Caco-2 (cell line): ENCODE measurements at places on chromosomes 1 and 21. TPM values are rescaled to one million over a fixed set of nuclear protein-coding genes. Genes with fewer than 3 reads are reported as not detected.

DNA sequence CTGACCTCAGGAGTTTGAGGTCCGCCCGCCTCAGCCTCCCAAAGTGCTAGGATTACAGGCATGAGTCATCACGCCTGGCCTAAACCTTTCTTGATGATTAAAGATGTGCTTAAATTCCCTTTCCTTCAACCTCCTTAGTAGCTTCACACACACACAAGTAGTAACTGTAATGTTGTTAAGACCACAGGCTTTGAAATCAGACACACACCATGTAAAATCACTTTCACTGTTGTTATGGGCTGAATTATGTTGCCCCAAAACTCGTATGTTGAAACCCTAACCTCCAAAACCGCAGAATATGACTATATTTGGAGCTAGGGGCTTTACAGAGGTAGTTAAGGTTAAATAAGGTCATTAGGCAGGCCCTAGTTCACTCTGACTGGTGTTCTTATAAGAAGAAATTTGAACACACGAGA lies 180.2 kb downstream of the NR5A2 start:
- H3K27ac ChIP-seq: no peak overlapping the region
- no peaks in the 10 kb centered on the region for H3K36me3 ChIP-seq
- DNase-seq: no peak
- no peaks in the 10 kb centered on the region for H3K27me3 ChIP-seq
- H3K4me1 ChIP-seq: no peaks in the 10 kb centered on the region

DNA sequence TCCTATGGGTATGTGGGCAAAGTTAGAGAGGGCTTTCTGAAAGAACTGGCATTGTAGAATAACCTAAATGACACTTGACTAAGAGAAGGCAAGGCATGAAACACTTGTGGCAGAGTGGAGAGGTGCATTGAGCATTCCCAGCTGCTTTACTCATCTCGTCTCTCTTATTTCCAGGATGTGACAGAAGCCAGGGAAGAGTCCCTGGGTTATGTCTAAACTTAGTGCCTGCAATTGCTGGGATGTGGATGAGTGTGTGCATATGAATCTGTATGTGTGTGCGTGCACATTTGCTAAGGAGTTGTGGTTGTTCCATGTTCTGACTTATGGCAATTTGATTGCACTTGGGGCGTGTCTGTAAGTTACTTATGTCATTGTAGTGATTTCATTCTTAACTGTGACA lies 1326.5 kb upstream of the B3GALT2 start:
- no peaks in the 10 kb centered on the region for H3K27me3 ChIP-seq
- no peaks in the 10 kb centered on the region for H3K36me3 ChIP-seq
- H3K4me1 ChIP-seq: no peaks in the 10 kb centered on the region
- no peak overlapping the region for H3K4me3 ChIP-seq

The KRTAP12-2 gene
- total RNA-seq: not detected in 2 replicates

- H3K36me3 ChIP-seq: no peaks in the 10 kb centered on the region
- no peaks in the 10 kb centered on the region for H3K27me3 ChIP-seq
- no peak overlapping the region for H3K27ac ChIP-seq
- H3K4me1 ChIP-seq: no peaks in the 10 kb centered on the region
- DNase-seq: no peak
- no peak overlapping the region for H3K4me3 ChIP-seq
Observed at GRCh38 chr1:29924017-29924431, 687.7 kb downstream of the PTPRU start.

The RHEX gene
- not detected in 2 replicates for total RNA-seq

GRCh38 chr1:17745479-17745955 lies 9.6 kb upstream of the ACTL8 start:
- H3K4me3 ChIP-seq: no peak overlapping the region
- H3K27ac ChIP-seq: no peak overlapping the region
- no peak for DNase-seq
- H3K27me3 ChIP-seq: no peaks in the 10 kb centered on the region

DNA sequence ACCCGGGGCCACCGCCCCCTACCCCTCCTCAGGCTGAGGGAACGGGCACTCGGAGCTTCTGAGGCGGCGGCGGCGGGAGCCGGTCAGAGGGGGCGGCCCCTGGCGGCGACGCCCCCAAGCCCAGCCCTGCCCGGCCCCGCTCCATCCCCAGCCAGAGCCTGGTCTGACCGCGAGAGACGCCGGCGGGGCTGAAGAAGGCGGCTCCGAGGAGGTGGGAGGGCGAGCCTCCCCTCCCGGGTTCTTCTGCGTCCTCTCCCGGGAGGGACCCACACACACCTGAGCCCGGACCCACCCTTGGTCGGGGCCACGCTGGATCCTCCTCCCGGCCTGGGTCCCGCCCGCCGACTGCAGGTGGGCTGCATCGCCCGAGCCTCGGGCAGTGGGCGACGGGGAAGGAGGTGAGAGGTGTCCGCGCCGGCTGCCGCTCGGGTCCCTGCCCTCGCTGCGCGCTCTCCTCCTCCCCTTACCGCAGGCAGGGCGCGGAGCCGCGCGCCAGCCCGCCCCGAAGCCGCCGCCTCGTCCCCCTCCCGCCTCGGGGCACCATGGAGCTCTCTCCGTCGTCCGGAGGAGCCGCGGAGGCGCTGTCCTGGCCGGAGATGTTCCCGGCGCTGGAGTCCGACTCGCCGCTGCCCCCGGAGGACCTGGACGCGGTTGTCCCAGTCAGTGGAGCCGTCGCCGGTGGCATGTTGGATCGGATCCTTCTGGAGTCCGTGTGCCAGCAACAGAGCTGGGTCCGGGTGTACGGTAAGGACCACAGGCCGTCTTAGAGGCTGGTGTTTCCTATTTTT lies at the start of gene RASAL2:
Gene RASAL2 (plus strand): TSS at position 154 of the 788 bp plus-strand sequence. CDS start 389 bp downstream, at position 543.
- peak; percentile 72 for DNase-seq
- no peaks in the 10 kb centered on the region for H3K27me3 ChIP-seq
- peak within 1 kb of the TSS; percentile 99 for H3K4me3 ChIP-seq
- no peaks in the 10 kb centered on the region for H3K36me3 ChIP-seq

GRCh38 chr1:107010582-107010981 lies 45.9 kb upstream of the PRMT6 start:
- H3K4me3 ChIP-seq: no peak overlapping the region
- no peak for DNase-seq
- H3K36me3 ChIP-seq: no peaks in the 10 kb centered on the region
- no peak overlapping the region for H3K27ac ChIP-seq
- no peaks in the 10 kb centered on the region for H3K4me1 ChIP-seq
- no peaks in the 10 kb centered on the region for H3K27me3 ChIP-seq
